ENCODE measurements at places on chromosomes 2 and 18. TPM values are rescaled to one million over a fixed set of nuclear protein-coding genes. Genes with fewer than 3 reads are reported as not detected.

- DNase-seq = no peak
Measured at GRCh38 chr2:14540015-14540414, 92.5 kb upstream of the LRATD1 start.

GRCh38 chr2:50987616-50988313 is 44.2 kb downstream of the NRXN1 start:
- no peak for DNase-seq

GRCh38 chr2:33321236-33321771 is 155.1 kb upstream of the RASGRP3 start:
- no peak for DNase-seq

RTP5 gene
- not detected for polyA plus RNA-seq

DNA sequence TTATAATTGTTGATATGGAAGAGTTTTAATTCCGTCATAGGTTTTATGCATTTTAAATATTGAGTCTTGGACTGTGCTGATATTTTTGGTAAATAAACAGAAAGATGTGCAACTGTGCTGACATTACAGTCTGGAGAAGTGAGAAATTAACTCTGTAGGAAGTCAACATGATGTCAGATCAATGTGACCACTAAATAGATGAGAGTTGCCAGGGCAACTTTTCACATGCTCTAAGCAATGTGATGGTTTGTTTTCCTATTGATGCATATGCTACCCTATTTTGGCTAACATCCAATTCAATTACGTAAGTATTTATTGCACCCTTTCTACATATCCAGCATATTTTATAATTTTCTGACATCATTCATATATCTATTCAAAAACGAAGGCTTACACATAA is 1109.3 kb downstream of the TSN start:
- no peak for DNase-seq

GRCh38 chr2:12417786-12418185 is 298.9 kb upstream of the TRIB2 start:
- no peak for DNase-seq
